ENCODE measurements at places on chromosomes 5 and 9.

- no peak for DNase-seq
- H3K4me3 ChIP-seq, result no peak overlapping the region
- H3K27me3 ChIP-seq, result no peaks in the 10 kb centered on the region
- H3K36me3 ChIP-seq, result no peaks in the 10 kb centered on the region
- H3K4me1 ChIP-seq, result peaks cover 8% of the 10 kb centered on the region
Observed at GRCh38 chr9:112846528-112847488, 43.9 kb downstream of the SLC46A2 start.

GRCh38 chr5:135218790-135219568 lies 180.1 kb downstream of the MACROH2A1 start:
- no peaks in the 10 kb centered on the region for H3K36me3 ChIP-seq
- no peaks in the 10 kb centered on the region for H3K4me1 ChIP-seq
- H3K27ac ChIP-seq, result no peak overlapping the region
- DNase-seq, result no peak
- H3K4me3 ChIP-seq, result no peak overlapping the region

DNA sequence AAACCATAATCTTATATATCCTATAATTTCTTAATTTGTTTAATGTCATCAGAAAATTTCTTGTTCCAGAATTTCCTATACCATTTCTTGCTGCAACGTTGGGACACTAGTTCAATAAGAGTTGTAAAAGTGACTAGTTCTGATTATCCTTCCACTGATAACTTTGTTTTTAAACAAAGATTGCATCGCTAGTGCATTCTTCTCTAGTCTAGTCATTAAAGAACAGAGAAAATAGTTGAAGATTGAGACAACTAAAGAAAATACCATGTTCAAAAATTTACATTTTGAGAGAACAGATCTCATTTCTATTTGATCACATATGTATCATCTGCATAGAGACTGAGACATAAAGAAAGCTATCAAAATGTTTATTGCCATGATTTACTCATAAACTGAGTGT lies 1888.2 kb downstream of the EFNA5 start:
- no peak overlapping the region for H3K27ac ChIP-seq
- H3K27me3 ChIP-seq, result no peaks in the 10 kb centered on the region
- no peak overlapping the region for H3K4me3 ChIP-seq
- H3K4me1 ChIP-seq, result no peaks in the 10 kb centered on the region

GRCh38 chr9:132742821-132743311 lies 72.6 kb downstream of the GTF3C4 start:
- peaks cover 11% of the 10 kb centered on the region for H3K27me3 ChIP-seq
- 0 out of 3 replicates have a peak overlapping the region, but pooled peaks have one; percentile 1 for H3K4me3 ChIP-seq
- no peak overlapping the region for H3K27ac ChIP-seq
- no peaks in the 10 kb centered on the region for H3K36me3 ChIP-seq
- DNase-seq, result peak; percentile 49

DNA sequence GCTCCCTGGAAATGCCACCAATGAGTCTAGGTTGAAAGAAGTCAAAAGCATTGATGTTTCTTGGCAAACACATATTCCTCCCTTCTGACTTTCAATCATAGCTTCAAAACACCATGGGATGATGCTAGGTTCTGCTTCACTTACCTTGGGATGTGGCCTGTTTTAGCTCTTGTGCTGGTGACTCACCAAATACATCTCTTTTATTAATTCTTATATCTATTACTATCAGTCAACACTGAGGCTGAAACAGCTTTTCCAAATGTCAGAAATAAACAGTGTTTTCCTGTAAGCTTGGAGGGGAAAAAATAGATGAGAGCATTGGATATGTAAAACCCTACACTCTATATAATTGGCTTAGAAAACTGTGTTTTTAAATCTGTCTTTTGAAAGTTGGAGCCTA lies 245.4 kb upstream of the NREP start:
- no peaks in the 10 kb centered on the region for H3K36me3 ChIP-seq
- no peak overlapping the region for H3K4me3 ChIP-seq
- DNase-seq, result no peak
- no peak overlapping the region for H3K27ac ChIP-seq
- no peaks in the 10 kb centered on the region for H3K27me3 ChIP-seq

DNA sequence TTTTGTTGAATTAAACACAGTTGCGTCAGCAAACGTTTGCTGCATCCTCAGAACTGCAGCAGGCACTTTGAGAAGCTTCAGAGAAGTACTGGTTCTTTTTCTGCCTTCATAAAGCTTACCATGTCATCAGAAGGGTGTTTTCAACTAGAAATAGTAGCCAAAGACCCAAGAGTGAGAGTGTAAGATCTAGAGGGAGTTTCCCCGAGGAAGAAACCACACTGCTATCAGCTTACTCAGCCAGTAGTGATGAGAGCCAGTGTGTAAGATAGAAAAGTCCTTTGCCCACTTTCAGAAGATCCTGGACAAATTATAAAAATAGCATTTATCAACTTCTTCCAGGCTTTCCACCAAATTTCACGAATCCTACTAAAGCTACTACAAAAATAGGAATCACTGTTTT lies 154.5 kb downstream of the PAPPA start:
- no peak overlapping the region for H3K27ac ChIP-seq
- H3K36me3 ChIP-seq, result no peaks in the 10 kb centered on the region
- H3K4me3 ChIP-seq, result no peak overlapping the region
- no peaks in the 10 kb centered on the region for H3K27me3 ChIP-seq

- H3K27me3 ChIP-seq, result no peaks in the 10 kb centered on the region
- no peak overlapping the region for H3K4me3 ChIP-seq
- H3K27ac ChIP-seq, result no peak overlapping the region
- H3K4me1 ChIP-seq, result no peaks in the 10 kb centered on the region
- H3K36me3 ChIP-seq, result no peaks in the 10 kb centered on the region
- DNase-seq, result no peak
Observed at GRCh38 chr5:161481922-161482321, 64.6 kb downstream of the GABRB2 start.

- H3K4me1 ChIP-seq, result 0 out of 2 replicates have a peak, but pooled peaks cover 2% of the 10 kb centered on the region
- DNase-seq, result no peak
- H3K36me3 ChIP-seq, result no peaks in the 10 kb centered on the region
Observed at GRCh38 chr5:169299191-169299662, 1.7 kb downstream of the SLIT3 start.

- H3K27ac ChIP-seq, result no peak overlapping the region
- H3K4me3 ChIP-seq, result no peak overlapping the region
- no peaks in the 10 kb centered on the region for H3K4me1 ChIP-seq
Observed at GRCh38 chr5:172079876-172080275, 73.4 kb upstream of the FBXW11 start.

DNA sequence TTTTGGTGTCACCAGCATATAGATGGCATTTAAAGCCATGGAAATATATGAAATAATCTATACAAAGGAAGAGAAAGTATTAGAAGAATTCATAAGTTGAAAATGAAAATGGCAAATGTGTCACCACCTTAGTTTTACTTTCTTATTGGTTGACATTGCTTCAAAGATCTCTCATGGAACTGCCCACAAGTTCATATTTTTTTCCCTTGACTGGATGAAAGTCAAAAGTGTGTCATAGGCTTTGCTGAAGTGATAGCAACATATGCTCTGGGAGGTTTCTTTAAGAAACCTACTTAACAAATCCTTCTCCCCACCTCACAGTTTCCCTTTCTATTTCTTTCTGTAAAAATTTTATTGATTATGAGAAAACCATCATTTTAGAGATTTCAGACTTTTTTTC lies 127.2 kb downstream of the VPS13A start:
- H3K36me3 ChIP-seq, result peaks cover 15% of the 10 kb centered on the region
- H3K4me1 ChIP-seq, result no peaks in the 10 kb centered on the region
- no peak overlapping the region for H3K4me3 ChIP-seq

- DNase-seq, result no peak
- no peak overlapping the region for H3K27ac ChIP-seq
- H3K36me3 ChIP-seq, result 0 out of 2 replicates have a peak, but pooled peaks cover 5% of the 10 kb centered on the region
- no peaks in the 10 kb centered on the region for H3K4me1 ChIP-seq
Observed at GRCh38 chr5:175001876-175002645, 277.7 kb downstream of the MSX2 start.

- no peak for DNase-seq
- H3K4me1 ChIP-seq, result no peaks in the 10 kb centered on the region
- no peaks in the 10 kb centered on the region for H3K27me3 ChIP-seq
Observed at GRCh38 chr5:30878296-30878695, 315.2 kb upstream of the CDH6 start.

- DNase-seq, result no peak
- peaks cover 6% of the 10 kb centered on the region for H3K4me1 ChIP-seq
- no peaks in the 10 kb centered on the region for H3K36me3 ChIP-seq
- H3K27me3 ChIP-seq, result no peaks in the 10 kb centered on the region
Observed at GRCh38 chr5:132456296-132456986, 34.1 kb downstream of the IRF1 start.

GRCh38 chr5:135038205-135038812 lies 4.3 kb upstream of the PITX1 start:
- no peak for DNase-seq
- H3K36me3 ChIP-seq, result no peaks in the 10 kb centered on the region
- H3K27ac ChIP-seq, result no peak overlapping the region
- peak overlapping the region; percentile 53 for H3K4me3 ChIP-seq

DNA sequence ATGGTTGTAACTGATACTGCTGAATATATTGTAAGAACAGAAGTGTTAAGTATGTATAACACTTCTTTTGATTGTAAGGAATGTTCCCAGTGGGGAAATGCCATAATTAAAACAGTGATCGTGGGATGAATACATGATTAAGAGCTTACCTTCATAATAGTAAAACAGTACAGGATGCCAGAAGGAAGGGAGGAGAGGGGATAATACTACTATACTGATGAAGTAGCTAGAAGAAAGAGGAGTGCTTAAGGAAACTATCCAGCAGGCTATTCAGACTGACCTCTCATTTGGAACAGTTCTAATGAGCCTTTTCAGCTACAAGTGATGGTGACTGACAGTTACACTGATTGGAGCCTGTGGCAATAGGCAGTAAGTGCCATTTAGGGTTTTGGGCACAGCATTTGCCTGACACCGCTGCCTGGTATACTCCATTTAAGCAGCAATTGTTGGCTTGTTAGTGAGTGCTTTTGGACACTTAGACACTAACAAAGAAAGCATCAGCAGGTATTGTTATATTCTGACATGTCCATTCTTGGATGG lies 33.8 kb upstream of the KDM4C start:
- no peak overlapping the region for H3K27ac ChIP-seq
- no peak for DNase-seq
- H3K4me1 ChIP-seq, result no peaks in the 10 kb centered on the region

DNA sequence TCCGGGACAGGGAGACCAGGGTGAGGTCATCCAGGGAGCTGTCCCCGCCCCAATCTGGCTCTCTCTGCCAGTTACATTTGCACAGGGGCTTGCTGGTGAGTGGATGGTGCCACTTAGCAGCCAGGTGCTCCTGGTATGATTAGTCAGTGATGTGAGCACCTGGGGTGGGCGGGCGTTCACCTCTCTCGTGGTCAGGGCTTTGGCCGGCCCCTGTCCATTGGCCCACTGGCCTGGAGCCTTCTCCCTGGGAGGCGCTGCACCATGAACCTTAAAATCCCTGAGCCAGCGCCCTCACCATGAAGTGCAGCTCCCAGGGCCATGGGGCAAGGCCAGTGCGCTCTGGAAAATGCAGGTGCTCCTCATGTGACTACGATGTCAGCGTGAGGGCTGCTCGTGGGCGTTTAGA lies 2.0 kb downstream of the NKD2 start:
- H3K4me3 ChIP-seq, result no peak overlapping the region
- DNase-seq, result no peak
- peaks cover 13% of the 10 kb centered on the region for H3K27me3 ChIP-seq
- no peak overlapping the region for H3K27ac ChIP-seq
- H3K36me3 ChIP-seq, result no peaks in the 10 kb centered on the region
- no peaks in the 10 kb centered on the region for H3K4me1 ChIP-seq

GRCh38 chr5:65475895-65476294 lies 5.8 kb downstream of the ADAMTS6 start:
- no peaks in the 10 kb centered on the region for H3K27me3 ChIP-seq
- no peak overlapping the region for H3K4me3 ChIP-seq
- H3K36me3 ChIP-seq, result no peaks in the 10 kb centered on the region
- no peak overlapping the region for H3K27ac ChIP-seq
- H3K4me1 ChIP-seq, result no peaks in the 10 kb centered on the region

DNA sequence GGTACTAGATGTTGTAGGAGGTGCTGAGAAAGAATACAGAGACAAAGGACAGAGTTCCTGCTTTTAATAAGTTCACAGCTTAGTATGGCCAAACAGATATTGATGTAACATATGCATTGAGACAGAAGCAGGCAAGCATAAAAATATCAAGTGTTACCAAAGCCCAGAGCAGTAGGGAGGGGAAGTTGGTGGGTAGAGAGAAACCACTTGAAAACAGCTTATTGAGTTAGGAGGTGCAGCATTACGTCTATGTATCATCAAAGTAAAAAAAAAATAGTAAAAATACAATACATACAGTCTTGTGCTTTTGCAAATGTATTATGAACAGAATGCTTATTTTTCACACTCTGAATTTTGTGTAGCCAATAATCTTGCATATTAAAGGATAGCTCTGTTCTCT lies 441.8 kb upstream of the SGCD start:
- H3K4me1 ChIP-seq, result no peaks in the 10 kb centered on the region
- H3K27me3 ChIP-seq, result no peaks in the 10 kb centered on the region
- H3K27ac ChIP-seq, result no peak overlapping the region
- no peak overlapping the region for H3K4me3 ChIP-seq

DNA sequence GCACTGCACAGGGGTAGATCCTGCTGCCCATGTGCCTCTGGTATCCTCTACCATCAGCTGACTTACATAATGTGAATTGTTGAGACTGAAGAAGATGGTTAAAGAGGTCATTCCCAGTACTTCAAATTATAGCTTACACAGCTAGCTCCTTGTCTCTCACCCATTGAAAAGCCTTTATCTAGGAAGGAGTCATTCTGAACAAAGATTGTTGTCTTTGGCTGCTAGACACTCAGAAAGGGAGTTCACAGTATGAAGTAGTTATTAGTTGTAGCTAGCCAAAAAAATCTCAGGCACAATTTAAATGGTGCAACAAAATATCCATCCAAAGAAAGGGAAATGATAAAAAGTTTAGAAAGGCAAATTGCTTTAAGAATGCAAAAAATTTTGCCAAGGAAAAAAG lies 102.0 kb upstream of the NREP start:
- H3K36me3 ChIP-seq, result no peaks in the 10 kb centered on the region
- no peak for DNase-seq
- H3K4me3 ChIP-seq, result no peak overlapping the region
- H3K27ac ChIP-seq, result no peak overlapping the region
- no peaks in the 10 kb centered on the region for H3K27me3 ChIP-seq

GRCh38 chr9:1421436-1421835 lies 371.3 kb downstream of the DMRT2 start:
- H3K36me3 ChIP-seq, result peaks cover 3% of the 10 kb centered on the region
- H3K27ac ChIP-seq, result no peak overlapping the region
- no peaks in the 10 kb centered on the region for H3K27me3 ChIP-seq
- no peak overlapping the region for H3K4me3 ChIP-seq
- H3K4me1 ChIP-seq, result no peaks in the 10 kb centered on the region
- no peak for DNase-seq

GRCh38 chr5:180823346-180823745 lies 20.7 kb upstream of the MGAT1 start:
- no peaks in the 10 kb centered on the region for H3K4me1 ChIP-seq
- H3K36me3 ChIP-seq, result no peaks in the 10 kb centered on the region
- DNase-seq, result no peak
- no peak overlapping the region for H3K4me3 ChIP-seq

GRCh38 chr9:93290495-93291434 lies 106.8 kb downstream of the WNK2 start:
- DNase-seq, result peak; percentile 31
- no peak overlapping the region for H3K27ac ChIP-seq
- no peak overlapping the region for H3K4me3 ChIP-seq
- peaks cover 5% of the 10 kb centered on the region for H3K36me3 ChIP-seq

Data from H9 (cell line).